Fibroblast of upper back skin (primary cell): ENCODE measurements at places on chromosomes 3 and 15.
A peak's percentile ranks its signal among the peaks of the same experiment; 100 is the strongest.

- DNase-seq = no peak
Measured at GRCh38 chr3:133538154-133538553, 35.3 kb upstream of the CDV3 start.

DNA sequence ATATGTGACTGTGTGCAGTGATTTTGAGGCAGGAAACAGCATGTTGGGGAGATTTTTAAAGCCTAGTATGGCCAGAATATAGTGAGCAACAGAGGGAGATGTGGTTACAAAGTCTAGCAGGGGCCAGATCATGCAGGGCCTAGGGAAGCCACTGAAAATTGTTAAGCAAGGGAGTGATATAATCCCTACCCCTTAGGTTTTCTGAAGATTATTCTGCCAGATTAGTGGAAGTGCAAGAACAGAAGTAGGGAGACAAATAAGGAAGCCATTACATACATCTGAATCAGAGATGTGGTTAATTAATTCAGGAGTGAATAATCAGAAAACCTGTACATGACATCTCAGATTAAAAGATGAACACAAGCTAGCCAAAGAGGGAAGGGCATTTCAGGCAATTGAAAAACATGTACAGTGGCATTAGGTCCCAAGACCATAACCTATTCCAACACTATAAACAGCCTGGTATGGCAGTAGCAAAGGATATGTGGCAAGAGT, 54.8 kb downstream of the MSL2 start:
- peak; percentile 37 for DNase-seq

DNA sequence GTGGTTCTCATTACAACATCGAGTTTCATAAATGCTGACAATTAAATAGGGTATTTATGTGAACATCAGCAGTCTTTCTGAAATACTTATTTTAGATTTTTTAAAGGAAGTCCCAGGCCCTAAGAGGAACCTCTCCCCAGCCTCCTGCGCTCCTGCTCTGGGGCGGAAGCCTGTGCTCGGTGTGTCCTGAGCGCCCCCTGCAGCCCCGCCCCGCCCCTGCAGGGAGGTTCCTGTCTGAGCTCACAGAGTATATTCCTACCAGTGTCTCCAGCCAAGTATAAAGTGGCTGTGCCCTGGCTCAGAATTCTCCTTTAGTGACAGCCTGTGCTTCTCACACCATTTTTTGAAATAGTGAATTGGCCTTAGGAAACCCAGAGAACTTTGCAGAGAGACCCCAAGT, 567.9 kb downstream of the GOLGA6L6 start:
- no peak for DNase-seq

GRCh38 chr3:8647137-8647985, 2.8 kb upstream of the SSUH2 start:
- no peak for DNase-seq

GRCh38 chr3:43923104-43923882, 232.6 kb downstream of the ABHD5 start:
- DNase-seq = no peak

DNA sequence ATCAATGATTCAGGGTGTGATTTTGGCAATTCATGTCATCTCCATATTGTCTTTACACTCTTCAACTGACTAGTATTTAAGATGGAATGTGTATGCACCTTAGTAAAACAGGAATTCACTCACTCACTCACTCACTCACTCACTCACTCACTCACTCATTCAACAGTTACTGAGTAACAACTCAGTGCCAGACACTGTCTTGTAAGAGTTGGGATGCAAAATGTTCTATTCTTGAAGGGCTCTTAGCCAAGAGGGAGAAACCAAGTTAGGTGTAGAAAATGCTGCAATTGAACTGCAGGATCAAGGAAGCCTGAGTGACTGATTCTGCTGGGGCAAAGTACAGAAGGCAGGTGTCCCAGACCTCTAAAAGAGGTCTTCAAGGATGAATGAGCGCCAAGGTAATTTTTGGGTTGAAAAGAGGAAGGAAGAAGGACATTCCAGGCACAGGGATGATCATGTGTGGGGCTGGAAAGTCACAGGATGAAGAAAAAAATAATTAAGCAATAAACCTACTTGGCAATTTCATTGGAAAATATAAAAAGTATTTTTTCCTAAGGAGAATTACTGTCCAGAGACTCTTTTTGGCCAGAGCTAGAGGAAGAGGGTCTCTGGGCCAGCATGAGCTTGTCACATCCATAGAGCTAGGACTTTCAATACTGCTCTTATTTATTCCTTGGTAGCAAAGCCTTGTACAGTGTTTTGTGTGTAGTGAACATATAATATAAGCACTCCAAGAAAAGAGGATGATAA, 58.9 kb upstream of the ETV5 start:
- DNase-seq = no peak

- peak; percentile 80 for DNase-seq
Measured at GRCh38 chr3:127953091-127954035, 38.3 kb downstream of the KBTBD12 start.

- no peak for DNase-seq
Measured at GRCh38 chr15:49492151-49492550, 69.1 kb downstream of the FGF7 start.

- DNase-seq = no peak
Measured at GRCh38 chr15:42732095-42732827, 4.7 kb downstream of the CDAN1 start.

- DNase-seq = no peak
Measured at GRCh38 chr3:48409291-48410201, 20.3 kb downstream of the PLXNB1 start.

- peak; percentile 43 for DNase-seq
Measured at GRCh38 chr3:63918321-63918720, 6.1 kb upstream of the SCAANT1 start.
